ENCODE measurements at places on chromosomes 3 and 15.
A peak's percentile ranks its signal among the peaks of the same experiment; 100 is the strongest.

DNA sequence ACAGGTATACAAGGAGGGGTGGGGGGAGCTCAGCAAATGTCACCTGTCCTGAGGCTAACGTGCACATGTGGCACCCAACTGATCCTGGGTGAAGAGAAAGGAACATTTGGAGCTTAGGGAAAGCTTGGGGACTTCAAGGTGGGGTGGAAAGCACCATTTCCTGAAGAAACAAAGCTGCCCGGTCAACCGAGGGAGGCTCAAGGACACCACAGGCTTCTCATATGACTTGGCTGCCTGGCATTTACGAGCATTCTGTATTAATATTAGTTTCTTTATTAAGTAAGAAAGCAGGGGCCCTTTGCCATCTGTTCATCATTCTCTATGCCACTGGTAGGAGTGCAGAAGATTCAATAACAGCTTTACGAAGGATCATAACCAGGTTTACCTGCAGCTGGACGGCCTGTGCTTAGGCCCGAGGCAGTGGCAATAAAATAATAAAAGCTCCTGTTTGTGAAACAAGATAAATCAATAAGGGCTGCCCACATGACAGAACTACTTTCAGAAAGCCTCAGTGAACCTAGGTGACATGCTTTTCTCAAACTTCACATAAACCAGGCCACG, 54.0 kb downstream of the ETV5 start:
- DNase-seq, result no peak

DNA sequence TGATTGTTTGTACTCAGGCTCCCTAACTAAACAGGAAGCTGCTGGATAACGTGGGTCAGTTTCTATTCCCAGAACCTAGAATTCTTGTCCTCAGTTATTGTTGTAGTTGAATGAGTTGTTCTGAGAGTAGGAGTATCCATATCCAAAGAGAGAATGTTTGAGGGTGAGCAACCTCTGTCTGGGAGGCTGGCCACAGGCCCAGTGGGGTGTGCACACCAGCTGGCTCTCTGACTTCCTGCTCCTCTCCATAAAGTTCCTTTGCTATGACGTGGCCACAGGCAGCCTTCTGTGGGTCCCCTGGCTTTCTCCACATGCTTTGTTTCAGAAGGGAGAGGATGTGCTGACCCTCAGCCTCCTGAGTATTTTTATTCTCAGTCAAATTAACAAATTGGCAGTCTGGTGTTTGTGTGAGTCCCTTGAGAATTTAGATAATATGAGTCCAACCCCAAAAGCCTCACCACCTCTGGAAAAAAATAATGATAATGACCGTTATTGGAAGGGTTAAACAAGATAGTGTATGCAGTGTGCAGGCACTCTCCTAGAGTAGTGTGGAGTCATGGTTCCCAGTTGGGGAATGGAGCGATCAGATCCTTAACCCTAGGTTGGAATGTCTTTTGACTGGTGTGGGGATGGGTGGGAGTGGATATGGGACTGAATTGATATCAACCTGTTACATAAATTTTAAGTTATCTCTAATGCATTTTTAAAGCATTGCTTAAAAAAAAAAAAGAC, 47.6 kb upstream of the MED12L start:
- peak; percentile 93 for DNase-seq

DNA sequence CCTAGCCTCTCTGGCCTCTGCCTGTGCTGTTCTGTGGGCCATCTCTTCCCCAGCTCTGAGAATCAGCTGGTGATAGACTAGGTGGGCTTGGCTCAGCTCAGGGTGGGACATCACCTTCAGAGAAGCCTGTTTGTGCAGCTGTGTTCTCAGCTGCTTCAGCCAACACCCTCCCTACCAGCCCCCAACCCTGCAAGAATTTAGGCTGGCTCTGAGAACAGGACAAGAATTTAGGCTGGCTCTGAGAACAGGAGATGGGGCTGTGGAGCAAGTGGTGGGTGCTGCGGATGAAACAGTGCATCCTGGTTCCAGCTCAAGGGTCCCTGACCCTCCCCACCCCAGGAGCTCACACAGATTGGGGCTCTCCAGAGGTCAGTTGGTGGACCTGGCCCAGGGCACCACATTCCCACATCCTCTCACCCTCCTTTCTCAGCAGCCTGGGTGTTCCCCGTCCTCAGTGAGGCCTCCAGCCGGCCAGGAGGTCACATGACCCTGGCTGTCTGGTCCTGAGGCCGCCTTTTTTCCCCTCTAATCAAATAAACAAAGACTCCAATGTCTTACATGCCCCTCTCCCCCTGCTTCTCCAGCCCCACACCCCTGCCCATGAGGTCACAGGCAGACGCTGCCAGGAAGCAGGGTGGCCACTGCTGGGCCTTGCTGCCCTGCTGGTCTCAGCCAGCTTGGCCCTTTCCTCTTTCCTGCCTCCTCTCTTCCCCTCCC, 14.9 kb downstream of the PLEKHO2 start:
- no peak for DNase-seq

GRCh38 chr15:36612063-36612788, 32.8 kb downstream of the CDIN1 start:
- DNase-seq, result peak; percentile 39

Data from AG04450 (cell line).